ENCODE measurements at places on chromosomes 3 and 15.

DNA sequence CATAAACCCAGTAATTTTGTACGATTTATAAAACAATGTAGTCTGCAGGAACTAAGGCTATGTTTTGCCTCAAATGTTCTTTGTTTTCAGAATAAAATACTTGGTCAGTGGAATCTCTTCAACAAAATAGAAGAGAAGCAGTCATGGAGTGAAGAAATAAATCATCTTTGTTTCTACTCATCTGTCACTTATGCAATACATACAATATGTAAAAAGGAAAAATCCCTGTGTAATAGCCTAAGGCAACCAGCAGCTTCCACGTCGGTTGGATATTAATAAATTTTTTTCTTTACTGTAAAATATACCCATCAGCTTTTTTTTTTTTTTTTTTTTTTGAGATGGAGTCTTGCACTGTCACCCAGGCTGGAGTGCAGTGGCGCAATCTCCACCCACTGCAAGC is 5.2 kb upstream of the WDR5B start:
- DNase-seq, result no peak

- DNase-seq, result no peak
Measured at GRCh38 chr3:130537673-130538304, 20.8 kb downstream of the COL6A6 start.

DNA sequence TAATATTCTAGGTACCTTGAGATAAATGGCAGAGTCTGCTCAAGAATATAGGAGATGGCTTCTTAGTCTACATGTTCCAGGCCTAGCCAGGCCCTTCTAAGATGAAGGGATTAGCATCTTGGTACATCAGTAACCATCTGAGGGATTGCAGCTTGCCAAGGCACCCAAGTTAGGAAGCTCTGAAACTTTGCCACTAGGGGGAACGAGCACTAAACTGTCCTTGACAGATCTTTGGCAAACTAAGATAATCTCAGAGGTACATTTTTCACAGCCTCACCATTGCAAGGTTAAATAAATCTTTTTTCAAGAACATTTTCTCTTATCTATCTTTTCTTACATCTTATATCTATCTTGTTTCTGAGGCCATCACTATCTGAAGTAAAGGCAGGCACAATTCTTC is 351.2 kb downstream of the RAP2B start:
- DNase-seq, result no peak

DNA sequence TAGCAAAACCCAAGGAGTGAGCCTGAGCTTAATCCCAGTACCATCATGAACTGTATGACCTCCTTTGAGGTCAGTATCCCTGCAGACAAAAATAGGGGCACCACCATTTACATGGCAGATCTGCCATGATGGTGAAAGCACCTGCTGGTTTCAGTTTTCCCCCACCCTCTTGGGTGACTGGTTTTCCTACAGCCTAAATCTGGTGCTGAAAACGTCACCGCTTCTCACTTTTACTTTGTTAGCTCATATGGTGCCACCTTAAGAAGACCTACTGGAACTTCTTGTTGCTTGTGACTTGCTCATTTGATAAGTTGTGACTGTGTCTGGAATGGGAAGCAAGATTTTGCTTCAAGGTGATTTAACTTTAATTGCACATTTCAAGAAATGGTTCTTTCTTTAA is 5.1 kb downstream of the PPP1R2 start:
- no peak for DNase-seq

DNA sequence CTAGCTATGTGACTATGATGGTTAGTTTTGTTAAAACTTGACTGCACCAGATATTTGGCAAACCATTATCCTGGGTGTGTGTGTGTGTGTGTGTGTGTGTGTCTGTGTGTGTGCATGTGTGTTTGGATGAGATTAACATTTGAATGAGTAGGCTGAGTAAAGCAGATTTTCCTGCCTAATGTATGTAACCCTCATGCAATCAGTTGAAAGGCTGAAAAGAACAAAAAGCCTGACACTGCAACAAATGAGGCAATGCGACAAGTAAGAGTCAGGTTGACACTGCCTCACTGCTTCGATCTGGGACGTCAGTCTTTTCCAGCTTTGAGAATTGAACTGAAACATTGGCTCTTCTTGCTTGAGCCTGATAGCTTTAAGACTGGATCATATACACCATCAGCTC is 643.0 kb downstream of the NAALADL2 start:
- no peak for DNase-seq

DNA sequence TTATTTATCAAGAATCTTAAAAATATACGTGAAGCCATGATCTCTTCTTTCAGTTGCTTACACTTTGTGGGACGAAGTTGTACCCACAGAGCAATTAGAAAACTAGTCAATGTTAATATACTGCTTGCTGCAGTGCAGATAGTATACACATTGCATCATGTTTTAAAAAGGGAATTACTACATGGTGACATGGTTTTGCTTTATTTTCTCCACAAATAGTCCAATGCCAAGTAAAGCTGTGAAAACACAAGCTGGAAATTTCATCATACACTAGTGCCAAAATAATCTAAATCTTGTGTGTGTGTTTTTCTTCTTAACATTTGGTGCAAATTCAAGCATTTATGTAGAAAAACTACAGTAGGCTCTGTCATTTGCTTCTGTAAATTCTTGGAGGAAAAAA is 233.0 kb downstream of the EPHA3 start:
- no peak for DNase-seq

- no peak for DNase-seq
Measured at GRCh38 chr3:25513642-25514266, 85.7 kb downstream of the RARB start.

DNA sequence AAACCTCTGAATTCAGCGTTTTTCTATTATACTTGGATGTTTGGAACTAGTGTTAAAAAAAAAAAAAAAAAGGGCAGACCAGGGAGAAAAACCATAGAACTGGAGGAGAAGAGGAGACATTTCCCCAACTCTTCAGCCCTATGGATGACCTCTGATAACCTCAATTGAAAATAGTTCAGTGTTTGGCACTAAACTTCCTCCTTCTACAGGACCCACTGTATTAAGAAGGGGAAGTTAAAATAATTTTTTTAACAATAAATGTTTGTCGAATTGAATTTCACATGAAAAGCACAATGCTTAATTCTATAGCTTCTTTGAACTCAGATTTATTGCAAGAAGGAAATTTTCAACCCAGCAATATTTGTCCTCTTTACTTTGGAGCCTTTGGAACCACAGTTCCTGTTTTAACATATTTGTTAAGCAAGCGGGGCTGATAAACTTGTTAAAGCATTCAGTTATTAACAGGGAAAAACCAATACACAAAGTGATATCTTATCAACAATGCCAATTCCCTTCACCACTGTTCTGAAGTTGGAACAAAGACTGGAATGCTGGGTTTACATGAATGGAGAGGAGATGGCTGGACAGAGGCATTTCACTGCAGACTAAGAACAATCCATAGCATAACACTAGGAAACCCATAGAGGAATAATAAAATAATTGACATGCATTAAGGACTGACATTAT is 3.1 kb upstream of the A4GNT start:
- no peak for DNase-seq

- no peak for DNase-seq
Measured at GRCh38 chr15:100842756-100843730, 36.6 kb upstream of the ALDH1A3 start.

- no peak for DNase-seq
Measured at GRCh38 chr15:20349774-20350498, 191.7 kb downstream of the GOLGA6L6 start.

DNA sequence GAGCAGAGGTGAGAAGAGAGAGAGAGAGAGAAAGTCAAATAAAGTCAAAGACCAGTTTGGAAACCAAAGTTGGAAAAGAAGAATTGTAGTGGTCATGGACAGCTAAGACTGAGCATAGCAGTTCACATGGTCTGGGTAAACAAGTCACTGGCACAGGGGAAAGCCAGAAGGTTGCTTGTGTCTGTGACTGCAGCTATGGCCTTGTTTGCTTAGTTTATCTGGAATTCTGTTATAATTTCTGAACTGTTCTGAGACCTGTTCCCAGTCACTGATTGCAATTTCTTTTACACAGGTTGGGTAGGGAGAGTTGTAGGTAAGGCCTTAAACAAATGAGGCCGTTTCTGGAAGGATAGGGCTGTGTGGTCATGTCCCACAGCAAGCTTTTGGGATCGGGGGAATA is 43.4 kb upstream of the MYZAP start:
- no peak for DNase-seq

GRCh38 chr3:111538681-111539083 is 3.3 kb upstream of the CD96 start:
- no peak for DNase-seq
